Stimulated activated CD4-positive, alpha-beta T cell treated with anti-CD3 and anti-CD28 coated beads, Interleukin-1b, Interleukin-23, amount 100 ng/mL, for 24 hours (primary cell): ENCODE measurements at places on chromosomes 1 and 21.

- DNase-seq, result no peak
Observed at GRCh38 chr1:231103961-231104360, 57.9 kb upstream of the TRIM67 start.

DNA sequence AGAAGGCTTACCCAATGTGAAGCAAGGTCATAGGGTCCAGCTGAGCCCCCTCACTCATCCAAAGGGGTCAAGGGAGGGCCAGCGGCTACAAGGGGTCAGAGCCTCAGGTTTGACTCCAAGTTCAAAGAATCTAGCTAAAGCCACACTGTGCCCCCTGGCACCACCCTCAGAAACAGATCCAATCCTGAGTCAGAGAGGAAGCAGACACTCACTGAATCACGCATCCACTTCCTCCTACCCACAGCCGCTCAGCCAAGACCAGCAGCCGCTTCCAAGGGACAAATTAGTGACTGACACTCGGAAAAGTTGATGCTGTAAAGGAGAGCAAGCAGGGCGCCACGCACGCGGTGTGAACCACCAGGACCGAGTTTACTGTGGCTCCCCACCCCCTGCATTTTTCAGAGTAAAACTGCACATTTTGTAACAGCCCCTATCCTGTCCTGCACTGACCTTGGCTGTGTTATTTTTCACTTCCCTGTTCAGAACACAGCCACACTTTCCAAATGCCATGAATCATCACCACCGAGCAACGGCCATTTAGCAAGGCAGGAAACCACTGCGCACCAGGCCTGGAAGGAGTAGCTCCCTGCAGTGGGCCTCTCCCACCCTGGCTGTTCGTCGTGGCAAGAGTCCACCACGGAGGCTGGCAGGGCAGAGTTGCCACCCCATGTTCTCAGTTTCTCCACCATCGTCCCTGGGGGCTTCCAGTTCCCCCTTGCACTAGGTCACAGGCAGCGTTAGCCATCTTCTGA is 147.8 kb downstream of the TOMM20 start:
- peak; percentile 39 for DNase-seq

DNA sequence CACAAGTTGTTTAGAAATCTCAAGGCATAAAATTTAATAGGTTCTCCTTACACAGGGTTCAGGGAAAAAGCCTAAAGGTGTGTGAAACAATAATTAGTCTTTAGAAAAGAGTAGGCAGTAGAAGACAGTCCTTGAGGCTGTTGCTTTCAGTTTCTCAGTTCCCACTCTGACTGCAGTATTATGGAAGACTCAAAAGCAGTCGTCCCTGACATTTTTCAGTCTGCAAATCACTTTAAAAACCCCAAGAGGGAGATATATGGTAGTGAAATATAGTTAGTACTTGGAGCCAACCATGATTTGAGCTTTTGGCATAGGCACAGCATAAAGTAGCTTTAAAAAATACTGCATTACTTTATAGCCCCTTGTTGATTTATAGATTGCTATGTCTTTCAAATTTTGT is 299.7 kb downstream of the OLFM3 start:
- no peak for DNase-seq

- DNase-seq, result no peak
Observed at GRCh38 chr1:41282679-41283317, 40.7 kb upstream of the SCMH1 start.

- DNase-seq, result no peak
Observed at GRCh38 chr1:207181847-207182246, 77.8 kb downstream of the C4BPA start.

DNA sequence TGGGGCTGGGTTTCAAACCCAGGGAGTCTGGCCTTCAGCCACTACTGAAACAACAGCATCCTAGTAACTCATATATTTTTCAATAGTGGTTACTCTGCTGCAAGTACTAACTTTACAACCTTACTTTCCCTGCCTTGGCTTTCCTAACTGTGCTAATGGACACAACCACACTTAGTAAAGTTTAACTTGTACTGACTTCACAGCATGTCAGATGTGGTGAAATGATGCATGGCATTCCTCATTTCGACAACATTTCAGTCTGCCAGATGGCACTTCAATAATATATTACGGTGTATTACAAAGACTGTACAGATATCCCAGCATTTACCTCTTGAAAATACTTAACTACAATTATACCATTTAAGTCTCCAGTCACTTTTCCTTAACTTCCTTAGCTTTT is 27.8 kb downstream of the LRRC7 start:
- no peak for DNase-seq

DNA sequence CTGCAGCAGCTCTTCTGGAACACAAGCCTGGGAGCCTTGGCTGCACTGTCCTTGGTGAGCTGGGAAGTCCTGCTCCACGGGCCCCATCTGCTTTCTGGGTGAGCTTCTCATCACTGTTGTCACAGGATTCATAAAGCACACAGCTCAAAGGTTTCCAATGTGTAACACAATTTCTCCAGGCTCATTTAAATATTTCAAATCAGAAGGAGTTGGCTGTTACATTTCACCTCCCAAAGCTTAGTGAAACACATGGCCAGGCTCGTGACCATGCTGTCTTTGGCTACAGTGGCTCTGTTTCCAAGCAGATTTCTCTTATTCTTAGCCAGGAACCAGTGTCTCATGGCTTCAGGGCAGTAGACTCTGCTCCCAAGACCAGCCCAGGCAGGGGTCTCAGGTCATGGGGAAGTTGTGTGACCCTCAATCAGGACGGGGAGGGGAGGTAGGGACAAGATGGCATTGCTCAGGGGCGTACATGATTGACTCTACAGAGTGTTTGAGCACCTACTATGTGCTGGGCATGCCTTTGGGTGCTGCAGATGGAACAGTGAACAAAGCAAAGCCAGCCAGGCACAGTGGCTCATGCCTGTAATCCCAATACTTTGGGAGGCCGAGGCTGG is 353.0 kb downstream of the NPHP4 start:
- DNase-seq, result no peak

DNA sequence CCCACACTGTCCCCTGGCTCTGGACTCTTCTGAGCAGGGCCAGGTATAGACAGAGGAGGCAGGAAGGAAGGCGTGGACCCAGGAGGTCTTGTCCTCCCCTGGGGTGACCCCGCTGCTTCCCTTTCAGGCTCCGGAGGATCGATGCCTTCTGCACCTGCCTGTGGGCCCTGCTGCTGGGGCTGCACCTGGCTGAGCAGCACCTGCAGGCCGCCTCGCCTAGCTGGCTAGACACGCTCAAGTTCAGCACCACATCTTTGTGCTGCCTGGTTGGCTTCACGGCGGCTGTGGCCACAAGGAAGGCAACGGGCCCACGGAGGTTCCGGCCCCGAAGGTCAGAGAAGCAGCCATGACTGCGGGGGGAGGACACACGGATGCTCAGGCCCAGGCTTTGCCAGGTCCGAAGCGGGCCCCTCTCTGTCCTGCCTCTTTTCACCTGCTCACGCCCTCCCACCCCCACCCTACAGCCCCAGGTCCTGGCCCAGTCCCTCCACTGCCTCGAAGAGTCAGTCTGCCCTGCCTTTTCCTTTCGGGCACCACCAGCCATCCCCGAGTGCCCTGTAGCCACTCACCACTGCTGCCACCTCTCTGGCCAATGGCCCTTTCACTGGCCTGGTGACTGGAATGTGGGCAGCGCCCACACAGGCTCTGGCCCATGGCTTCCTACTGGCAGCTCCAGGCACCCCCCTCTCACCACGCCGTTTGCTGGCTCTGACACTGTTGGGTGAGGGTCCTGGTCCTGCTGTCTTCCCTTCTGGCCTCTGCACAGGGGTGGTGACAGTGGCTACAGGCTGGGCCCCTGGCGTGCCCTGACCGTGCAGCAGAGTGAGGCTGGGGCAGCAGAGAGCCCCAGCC is 13.5 kb downstream of the TMEM201 start:
- no peak for DNase-seq

DNA sequence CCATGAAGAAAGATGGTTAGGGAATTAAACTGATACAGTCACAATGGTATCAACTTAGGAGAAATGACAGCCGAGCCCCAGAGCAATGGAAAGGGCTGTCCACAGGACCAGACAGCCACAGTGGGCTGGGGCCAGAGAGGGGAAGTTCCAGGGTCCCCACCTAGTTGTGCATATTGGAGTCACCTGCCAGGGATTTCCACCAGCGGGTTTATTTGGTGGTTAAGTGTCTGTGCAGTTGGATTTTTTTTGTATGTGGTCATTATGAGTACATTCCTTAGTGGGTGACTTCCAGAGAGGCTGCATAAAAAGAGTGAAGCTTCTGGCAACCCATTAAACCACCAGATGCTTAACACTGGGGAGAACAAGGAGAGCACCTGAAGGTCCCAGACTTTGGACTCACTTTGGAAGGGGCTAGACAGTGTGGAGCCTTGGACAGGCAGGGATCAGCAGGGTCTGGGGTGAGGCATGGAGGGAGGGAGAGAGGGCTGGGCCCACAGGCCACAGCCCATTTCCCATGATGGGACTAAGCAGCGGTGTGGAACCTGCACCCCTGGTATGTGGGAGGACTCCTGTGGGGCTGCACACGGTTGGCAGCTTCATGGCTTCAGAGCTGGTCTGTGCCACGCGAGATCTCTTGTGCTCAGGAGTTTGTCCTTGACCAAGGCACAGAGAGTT is 7.8 kb upstream of the PTTG1IP start:
- DNase-seq, result no peak

DNA sequence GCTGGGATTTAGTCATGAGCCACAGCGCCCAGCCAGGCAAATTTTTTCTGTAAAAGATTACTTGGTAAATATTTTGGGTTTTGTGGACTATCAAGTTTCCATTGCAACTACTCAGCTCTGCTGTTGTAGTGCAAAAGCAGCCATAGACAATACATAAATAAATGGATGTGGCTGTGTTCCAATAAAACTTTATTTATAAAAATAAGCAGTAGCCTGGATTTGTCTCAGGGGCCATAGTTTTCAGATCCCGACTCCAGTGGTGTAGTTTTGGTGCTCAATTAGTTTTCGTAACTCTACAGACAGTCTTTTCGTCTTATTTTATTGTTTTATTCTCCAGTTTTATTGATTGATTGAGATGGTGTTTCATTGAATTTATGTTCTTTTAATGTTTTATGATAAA is 80.1 kb upstream of the IVNS1ABP start:
- no peak for DNase-seq

DNA sequence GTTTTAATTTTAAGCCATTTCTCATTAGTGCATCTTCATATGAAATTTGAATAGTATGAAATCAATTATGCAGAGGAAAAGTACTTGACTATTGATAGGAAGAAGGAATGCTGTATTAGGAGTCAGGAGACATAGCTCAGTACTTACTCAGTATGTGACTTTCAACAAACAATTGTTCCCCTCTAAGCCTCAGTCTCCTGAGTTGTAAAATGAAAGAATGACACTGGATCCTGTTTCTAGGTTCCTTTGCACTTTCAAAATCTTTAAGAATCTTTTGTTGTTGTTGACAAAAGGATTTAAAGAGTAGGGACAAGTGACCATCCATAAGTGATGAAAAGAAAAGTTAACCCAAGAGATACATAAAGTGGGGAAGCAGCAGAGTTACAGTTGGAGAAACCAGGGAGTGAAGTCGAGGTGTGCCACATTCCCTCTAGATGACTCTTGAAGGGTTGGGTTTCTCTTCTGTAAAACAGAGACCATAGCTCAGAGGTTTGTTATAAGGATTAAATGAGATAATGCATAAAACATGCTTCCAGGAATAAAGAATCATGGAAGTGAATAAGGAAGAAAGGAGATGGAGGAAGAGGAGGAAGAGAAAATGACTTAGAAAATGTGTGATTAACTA is 105.7 kb upstream of the KCNJ15 start:
- DNase-seq, result no peak

GRCh38 chr1:32060914-32061313 is 11.8 kb upstream of the TMEM39B start:
- DNase-seq, result no peak

GRCh38 chr1:186761358-186761757 is 67.4 kb upstream of the PLA2G4A start:
- no peak for DNase-seq
